Effector memory CD4-positive, alpha-beta T cell (primary cell): ENCODE measurements at places on chromosomes 4 and X.

DNA sequence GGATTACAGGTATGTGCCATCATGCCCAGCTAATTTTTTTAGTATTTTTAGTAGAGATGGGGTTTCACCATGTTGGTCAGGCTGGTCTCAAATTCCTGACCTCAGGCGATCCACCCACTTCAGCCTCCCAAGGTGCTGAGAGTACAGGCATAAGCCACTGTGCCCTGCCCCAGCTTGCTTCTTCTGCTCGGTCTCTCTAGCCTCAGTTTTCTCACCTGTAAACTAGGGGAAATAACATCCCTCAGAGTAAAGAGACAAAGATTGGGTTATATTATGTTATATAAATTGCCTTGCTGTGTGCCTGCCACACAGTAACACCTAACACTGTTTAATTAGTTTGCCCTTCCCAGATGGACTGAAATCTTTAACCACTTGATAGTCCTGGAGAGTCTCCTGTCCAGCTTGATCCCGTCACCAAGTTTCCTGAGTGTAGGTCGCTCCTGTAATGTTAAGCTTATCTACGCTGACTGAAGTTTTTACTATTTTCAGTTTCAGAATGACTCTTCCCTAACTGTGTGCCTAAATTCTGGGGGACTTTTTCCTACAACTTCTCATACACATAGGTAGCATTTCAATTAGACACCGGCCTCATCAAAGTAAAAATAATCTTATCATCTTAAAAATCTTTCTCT lies 412.7 kb upstream of the TENM3 start:
- no peak overlapping the region for H3K27ac ChIP-seq
- no peaks in the 10 kb centered on the region for H3K36me3 ChIP-seq
- no peaks in the 10 kb centered on the region for H3K4me1 ChIP-seq
- no peaks in the 10 kb centered on the region for H3K27me3 ChIP-seq

DNA sequence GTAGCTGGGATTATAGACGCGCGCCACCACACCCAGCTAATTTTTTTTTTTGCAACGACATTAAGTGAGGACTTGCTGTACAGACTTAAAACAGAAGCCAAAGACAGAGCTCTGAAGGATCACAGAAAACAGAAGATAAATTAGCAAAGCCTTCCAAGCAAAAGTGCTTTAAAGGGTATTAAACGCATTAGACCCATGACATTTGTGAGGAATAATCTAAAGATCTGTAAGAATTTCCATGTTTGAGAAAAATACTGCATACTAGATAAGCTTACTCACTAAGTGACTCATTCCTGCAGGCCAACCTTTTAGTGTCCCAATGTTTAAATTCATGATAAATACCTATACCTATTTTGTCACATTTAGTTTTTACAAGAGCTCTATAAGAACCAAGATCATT lies 27.4 kb downstream of the SMARCA1 start:
- no peak overlapping the region for H3K27ac ChIP-seq
- no peaks in the 10 kb centered on the region for H3K27me3 ChIP-seq
- DNase-seq, result no peak
- no peaks in the 10 kb centered on the region for H3K4me1 ChIP-seq

- no peak for DNase-seq
- H3K27ac ChIP-seq, result no peak overlapping the region
- H3K27me3 ChIP-seq, result no peaks in the 10 kb centered on the region
- no peaks in the 10 kb centered on the region for H3K4me1 ChIP-seq
Measured at GRCh38 chr4:28373601-28374000, 1513.0 kb downstream of the STIM2 start.

DNA sequence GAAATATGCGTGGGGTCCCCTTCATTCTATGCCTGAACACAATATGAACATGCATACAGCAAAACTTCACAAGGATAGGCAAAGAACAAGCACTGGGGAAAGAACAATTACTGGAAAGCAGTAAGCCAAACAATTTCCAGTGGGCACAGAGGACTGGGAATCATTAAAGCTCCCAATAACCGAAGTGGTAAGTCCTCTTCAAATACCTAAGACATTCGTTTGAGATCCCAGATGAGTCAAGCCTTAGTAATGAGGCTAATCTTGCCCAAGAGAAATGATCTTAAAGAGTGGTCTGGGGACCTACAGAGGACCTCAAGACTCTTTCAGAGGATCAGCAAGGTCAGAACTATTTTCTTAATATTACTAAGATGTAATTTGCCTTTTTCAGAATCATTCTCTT lies 28.6 kb downstream of the ANAPC10 start:
- H3K4me3 ChIP-seq, result no peak overlapping the region
- DNase-seq, result no peak
- no peaks in the 10 kb centered on the region for H3K36me3 ChIP-seq
- no peaks in the 10 kb centered on the region for H3K27me3 ChIP-seq
- peaks cover 4% of the 10 kb centered on the region for H3K4me1 ChIP-seq
- H3K27ac ChIP-seq, result no peak overlapping the region

- H3K36me3 ChIP-seq, result no peaks in the 10 kb centered on the region
- no peak for DNase-seq
- H3K27ac ChIP-seq, result no peak overlapping the region
- H3K4me3 ChIP-seq, result no peak overlapping the region
Measured at GRCh38 chr4:63937961-63938360, 471.3 kb downstream of the TECRL start.

DNA sequence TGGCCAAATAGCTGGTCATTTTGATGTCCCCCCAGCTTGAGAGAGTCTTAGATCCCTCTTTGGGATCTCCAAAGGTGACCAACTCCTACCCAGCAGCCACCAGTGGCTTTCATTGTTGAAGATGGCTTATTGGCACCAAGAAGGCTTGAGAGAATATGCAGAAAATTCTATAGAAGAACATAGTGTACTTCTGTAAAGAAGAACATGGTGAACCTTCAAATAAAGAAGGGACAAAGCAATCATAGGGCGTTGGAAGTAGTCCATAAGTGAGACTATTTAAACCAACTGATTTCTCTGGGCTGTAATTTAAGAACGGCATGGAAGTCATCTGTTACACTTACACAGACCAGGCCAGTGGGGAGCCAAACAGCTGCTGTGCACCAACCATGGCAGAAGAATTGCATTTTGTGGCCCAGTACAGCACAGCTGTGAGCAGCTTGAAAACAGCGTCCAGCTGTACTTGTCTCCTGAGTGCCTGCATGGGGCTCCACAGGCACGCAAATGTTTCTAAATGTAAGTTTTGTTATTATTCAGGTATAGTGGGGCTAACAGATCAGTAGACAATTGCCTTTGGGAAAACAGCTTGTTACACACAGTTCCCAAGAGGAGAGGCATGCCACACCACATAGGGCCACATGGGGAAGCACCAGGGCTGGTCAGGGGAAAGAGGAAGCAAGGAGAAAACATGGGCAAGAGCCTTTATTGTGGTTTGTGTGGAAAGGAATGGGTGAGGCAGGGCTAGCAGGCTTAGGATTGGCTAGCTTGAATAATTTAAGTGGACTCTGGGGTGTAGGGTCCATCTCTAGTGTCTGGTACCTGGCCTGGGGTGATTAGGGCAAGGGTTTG lies 125.0 kb downstream of the ARHGAP6 start:
- H3K27ac ChIP-seq, result no peak overlapping the region
- H3K4me1 ChIP-seq, result no peaks in the 10 kb centered on the region
- DNase-seq, result no peak
- H3K36me3 ChIP-seq, result no peaks in the 10 kb centered on the region
